ENCODE measurements at places on chromosomes 7 and 10. TPM values are rescaled to one million over a fixed set of nuclear protein-coding genes. Genes with fewer than 3 reads are reported as not detected.

NANOS1 gene
- 0.70 TPM for total RNA-seq

SKIDA1 gene
- 4.9 TPM for total RNA-seq

TMEM196 gene
- not detected for total RNA-seq

GARIN1A gene
- total RNA-seq: 2.2 TPM

VPS41 gene
- total RNA-seq: 55.3 TPM

NODAL gene
- not detected for total RNA-seq

INHBA gene
- 1.7 TPM for total RNA-seq

CHRM2 gene
- total RNA-seq: 4.6 TPM

ANXA8 gene
- not detected for total RNA-seq

OPALIN gene
- not detected for total RNA-seq

NUDT13 gene
- total RNA-seq: 2.0 TPM

ITGB8 gene
- total RNA-seq: 1.3 TPM

CNPY1 gene
- total RNA-seq: not detected

GDF2 gene
- not detected for total RNA-seq

DNA sequence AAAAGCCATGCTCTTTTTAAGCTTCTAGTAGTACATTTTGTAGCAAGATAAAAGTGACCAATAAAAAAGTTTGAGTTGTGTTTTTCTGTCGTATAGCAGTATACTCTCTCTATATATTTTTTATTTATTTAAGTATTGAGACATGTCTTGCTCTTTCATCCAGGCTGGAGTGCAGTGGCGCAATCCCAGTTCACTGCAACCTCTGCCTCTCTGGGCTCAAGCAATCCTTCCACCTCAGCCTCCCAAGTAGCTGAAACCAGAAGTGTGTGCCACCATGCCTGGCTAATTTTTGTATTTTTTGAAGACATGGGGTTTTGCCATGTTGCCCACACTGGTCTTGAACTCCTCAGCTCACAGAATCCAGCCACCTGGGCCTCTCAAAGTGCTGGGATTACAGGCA is 2.8 kb downstream of the SUGCT start:
- H3K36me3 ChIP-seq: no peaks in the 10 kb centered on the region
- H3K27ac ChIP-seq: no peak overlapping the region
- no peak overlapping the region for H3K4me3 ChIP-seq
- H3K4me1 ChIP-seq: peaks cover 9% of the 10 kb centered on the region

- peak; percentile 64 for DNase-seq
- peaks cover 6% of the 10 kb centered on the region for H3K4me1 ChIP-seq
- H3K27ac ChIP-seq: no peak overlapping the region
- H3K4me3 ChIP-seq: no peak overlapping the region
- no peaks in the 10 kb centered on the region for H3K27me3 ChIP-seq
- no peaks in the 10 kb centered on the region for H3K36me3 ChIP-seq
Measured at GRCh38 chr10:62130948-62131347, 137.7 kb downstream of the RTKN2 start.

- H3K27me3 ChIP-seq: no peaks in the 10 kb centered on the region
- H3K4me1 ChIP-seq: peaks cover 28% of the 10 kb centered on the region
- no peaks in the 10 kb centered on the region for H3K36me3 ChIP-seq
- H3K4me3 ChIP-seq: no peak overlapping the region
Measured at GRCh38 chr10:16966991-16967865, 150.0 kb upstream of the RSU1 start.

DNA sequence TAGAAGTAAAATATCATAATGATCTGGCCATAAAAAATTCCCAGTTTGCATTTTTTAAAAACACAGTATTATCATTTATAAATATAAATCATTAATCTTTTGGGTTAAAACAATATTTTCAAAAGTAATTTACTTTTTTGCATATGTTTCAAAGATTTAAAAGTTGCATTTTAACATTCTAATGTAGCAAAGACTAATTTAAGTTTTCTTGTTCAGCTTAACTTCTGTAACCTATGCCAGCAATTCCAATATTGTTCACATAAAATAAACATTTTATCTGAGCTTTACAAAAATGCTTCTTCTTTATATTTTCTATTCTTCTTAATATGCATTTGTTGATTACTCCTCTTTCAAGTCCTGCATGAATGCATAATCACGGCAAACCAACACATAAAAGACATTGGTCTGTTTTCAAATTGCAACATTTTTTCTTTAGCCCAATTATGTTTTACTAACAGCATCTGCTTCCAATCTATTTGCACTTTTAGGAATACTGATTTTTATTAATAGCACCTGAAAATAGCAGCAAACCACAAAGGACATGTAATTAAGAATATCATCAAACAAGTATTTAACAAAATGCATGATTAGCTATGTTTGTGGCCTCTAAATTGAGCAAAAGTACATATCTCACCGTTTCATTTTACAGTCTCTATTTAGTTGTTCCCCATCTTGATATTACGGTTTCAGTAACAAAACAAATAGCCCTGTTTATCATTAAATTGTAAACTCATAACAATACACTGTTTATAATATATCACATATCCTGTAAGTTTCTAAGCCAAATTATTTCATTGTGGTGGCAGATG is 286.9 kb upstream of the NFE2L3 start:
- H3K27ac ChIP-seq: no peak overlapping the region
- peaks cover 15% of the 10 kb centered on the region for H3K4me1 ChIP-seq
- H3K36me3 ChIP-seq: no peaks in the 10 kb centered on the region
- no peak for DNase-seq
- H3K27me3 ChIP-seq: peaks cover 72% of the 10 kb centered on the region

DNA sequence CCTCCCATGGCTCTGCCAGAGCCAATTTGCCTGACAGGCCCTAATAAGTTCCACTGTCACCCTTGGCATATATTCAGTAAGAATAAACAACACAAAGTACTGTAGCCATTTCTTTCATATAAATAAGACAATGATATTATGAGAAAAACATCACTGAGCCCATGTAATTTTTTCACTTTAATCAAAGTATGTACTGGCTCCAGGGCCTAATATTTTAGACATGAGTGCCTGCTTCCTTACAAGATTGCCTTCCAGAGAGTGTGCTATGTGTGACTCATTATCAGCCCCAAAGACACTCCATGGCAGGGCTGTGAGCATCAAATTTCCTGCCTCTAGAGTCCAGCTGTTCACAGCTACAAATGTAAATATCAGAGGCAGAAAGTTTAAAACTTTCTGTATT is 297.6 kb downstream of the LHFPL3 start:
- no peak for DNase-seq
- no peak overlapping the region for H3K27ac ChIP-seq
- no peaks in the 10 kb centered on the region for H3K27me3 ChIP-seq
- H3K4me3 ChIP-seq: no peak overlapping the region
- no peaks in the 10 kb centered on the region for H3K36me3 ChIP-seq
- H3K4me1 ChIP-seq: no peaks in the 10 kb centered on the region

- DNase-seq: no peak
- H3K4me3 ChIP-seq: no peak overlapping the region
- H3K27ac ChIP-seq: no peak overlapping the region
- H3K36me3 ChIP-seq: peaks cover 73% of the 10 kb centered on the region
- peaks cover 10% of the 10 kb centered on the region for H3K4me1 ChIP-seq
Measured at GRCh38 chr10:79353000-79353406, 5.7 kb downstream of the PPIF start.

DNA sequence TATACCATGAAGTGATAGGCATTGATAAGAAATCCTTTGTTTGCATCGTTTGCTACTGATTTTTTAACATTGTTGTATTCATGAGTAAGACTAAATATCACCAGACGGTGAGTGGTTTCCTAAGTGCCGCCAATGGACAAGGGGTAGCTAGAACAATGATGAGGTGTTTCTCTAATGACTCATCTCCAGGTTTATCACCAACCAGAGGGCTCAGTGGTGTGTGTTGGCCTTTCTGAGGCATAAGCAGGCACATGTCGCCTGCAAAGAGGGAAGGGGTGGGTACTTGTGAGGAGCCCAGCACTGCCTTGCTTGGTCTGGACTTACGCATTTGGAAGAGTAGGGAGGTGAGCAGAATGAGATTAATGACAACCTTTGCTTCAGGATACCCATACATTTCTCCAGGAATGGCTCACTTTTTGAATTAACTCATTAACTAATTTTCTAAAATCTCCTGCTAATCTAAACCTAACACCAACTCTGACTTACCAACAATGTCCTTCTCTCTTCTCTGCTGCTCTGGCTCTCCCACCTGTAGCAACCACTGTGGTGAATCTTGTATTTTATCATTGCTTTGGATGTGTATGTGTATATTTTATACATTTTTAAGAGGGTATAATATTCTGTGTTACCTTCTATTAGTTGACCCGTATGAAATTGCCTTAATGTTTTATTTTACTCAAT is 722.6 kb downstream of the GRID1 start:
- H3K27ac ChIP-seq: no peak overlapping the region
- no peak overlapping the region for H3K4me3 ChIP-seq
- peaks cover 11% of the 10 kb centered on the region for H3K4me1 ChIP-seq
- no peaks in the 10 kb centered on the region for H3K27me3 ChIP-seq
- H3K36me3 ChIP-seq: no peaks in the 10 kb centered on the region

- H3K36me3 ChIP-seq: no peaks in the 10 kb centered on the region
- DNase-seq: no peak
- H3K27ac ChIP-seq: no peak overlapping the region
- H3K4me3 ChIP-seq: no peak overlapping the region
Measured at GRCh38 chr7:45882465-45882810, 5.8 kb upstream of the IGFBP1 start.

GRCh38 chr10:80405626-80406025 is 2.7 kb upstream of the PRXL2A start:
- no peaks in the 10 kb centered on the region for H3K36me3 ChIP-seq
- no peak overlapping the region for H3K27ac ChIP-seq
- H3K27me3 ChIP-seq: no peaks in the 10 kb centered on the region
- peak; percentile 65 for DNase-seq
- no peak overlapping the region for H3K4me3 ChIP-seq

DNA sequence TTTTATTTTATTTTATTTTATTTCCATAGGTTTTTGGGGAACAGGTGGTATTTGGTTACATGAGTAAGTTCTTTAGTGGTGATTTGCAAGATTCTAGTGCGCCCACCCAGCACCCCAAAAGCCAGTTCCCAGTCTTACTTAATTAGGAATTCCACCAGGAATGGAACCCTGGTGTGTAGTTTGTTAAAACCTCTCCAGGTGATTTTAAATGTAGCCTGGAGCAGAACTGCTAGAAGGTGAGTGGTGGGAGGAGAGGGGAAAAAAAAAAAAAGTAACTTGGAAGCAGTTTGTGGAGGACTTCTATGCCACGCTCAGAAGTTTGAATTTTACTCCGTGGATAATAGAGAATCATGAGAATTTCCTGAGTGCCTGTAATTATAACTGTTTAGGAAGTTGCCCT is 5.5 kb upstream of the TEX47 start:
- H3K27ac ChIP-seq: no peak overlapping the region
- no peak for DNase-seq
- H3K4me1 ChIP-seq: no peaks in the 10 kb centered on the region

DNA sequence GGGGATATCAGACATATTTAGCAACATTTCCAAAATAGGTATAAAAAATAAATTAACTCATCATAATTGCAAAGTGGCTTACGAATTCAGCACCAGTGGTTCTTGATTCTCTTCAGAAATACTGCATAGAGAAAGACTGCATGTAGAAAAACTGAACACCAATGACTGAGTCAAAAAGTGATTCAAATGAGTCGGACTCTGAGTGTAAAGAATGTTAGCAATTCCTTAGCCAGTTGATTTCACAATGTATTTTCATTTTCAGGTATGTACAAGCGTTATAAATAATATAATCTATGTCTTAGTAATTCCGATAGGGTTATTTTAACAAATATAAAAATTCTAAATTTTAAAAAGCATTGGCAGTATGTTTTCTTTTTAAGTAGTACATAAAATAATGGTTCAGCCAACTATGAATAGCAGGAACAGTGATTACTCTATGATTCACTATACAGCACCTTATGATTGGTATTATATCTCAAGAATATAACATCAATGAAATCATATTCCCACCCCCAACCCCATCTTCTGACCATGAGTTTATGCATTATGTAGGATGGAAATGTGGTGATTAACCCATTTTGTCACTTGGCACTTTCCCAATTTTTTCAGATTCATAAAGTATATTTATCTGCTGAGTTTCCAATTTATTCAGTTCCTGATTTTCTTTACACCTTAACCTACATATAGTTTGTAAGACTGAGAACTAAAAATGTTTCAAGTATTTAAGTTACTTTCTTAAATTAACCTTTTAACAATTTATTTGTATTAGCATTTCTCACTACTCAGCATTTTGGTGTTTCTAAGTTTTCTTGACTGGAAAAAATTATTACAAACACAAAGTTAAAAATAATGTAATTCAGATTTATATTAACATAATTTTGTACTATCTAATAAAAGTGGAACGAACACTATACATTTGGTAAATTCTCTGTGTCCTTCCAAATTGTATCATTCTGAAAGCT is 33.9 kb downstream of the DNAJC1 start:
- H3K4me1 ChIP-seq: no peaks in the 10 kb centered on the region
- no peaks in the 10 kb centered on the region for H3K36me3 ChIP-seq
- no peaks in the 10 kb centered on the region for H3K27me3 ChIP-seq
- no peak for DNase-seq
- no peak overlapping the region for H3K27ac ChIP-seq

GRCh38 chr7:141264511-141264910 is 190.6 kb downstream of the TMEM178B start:
- H3K36me3 ChIP-seq: no peaks in the 10 kb centered on the region
- H3K27ac ChIP-seq: no peak overlapping the region
- no peaks in the 10 kb centered on the region for H3K27me3 ChIP-seq
- no peak for DNase-seq

- no peaks in the 10 kb centered on the region for H3K27me3 ChIP-seq
- DNase-seq: no peak
- H3K27ac ChIP-seq: peak overlapping the region; percentile 7
Measured at GRCh38 chr7:116431787-116432526, 67.6 kb upstream of the CAV2 start.

DNA sequence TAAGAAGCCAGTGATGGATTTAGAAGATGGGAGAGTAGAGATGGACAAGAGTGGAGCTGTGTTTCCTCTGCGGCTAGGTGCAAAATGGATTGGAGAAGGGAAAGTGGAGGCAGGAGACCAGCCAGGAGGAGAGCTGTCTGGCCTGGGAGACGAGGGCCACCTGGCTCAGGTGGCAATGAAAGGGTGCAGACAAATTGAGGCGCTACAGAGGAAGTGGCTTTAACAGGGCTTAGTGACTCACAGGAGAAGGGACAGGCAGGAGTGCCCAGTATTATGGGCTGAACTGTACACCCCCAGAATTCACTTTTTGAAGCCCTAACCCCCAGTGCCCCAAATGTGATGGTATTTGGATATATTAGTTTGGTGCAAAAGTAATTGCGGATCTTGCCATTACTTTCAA is 65.6 kb upstream of the DUSP5 start:
- no peak for DNase-seq
- no peak overlapping the region for H3K4me3 ChIP-seq
- H3K36me3 ChIP-seq: no peaks in the 10 kb centered on the region
- H3K27me3 ChIP-seq: no peaks in the 10 kb centered on the region
